Left cardiac atrium (tissue), 4 donors: ENCODE measurements at places on chromosomes 1 and 21.

- no peak for DNase-seq
Observed at GRCh38 chr1:15963968-15964648, 11.8 kb downstream of the ZBTB17 start.

DNA sequence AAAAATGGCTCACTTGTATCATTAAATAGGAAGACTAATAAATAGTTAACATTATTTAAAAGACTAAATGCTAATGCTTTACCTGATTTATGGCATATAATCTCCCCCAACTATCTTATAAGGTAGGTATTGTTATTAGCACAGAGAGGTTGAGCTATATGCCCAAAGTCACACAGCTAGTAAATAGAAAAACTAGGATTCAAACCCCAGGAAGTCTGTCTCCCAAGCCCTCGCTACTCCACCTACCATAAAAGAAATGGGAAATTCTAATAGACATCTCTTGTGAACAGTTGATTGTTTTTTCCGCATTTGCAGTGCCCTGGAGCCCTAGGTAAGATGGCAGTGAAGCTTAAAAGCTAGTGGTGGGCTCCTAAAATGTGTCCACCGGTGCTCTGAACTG is 65.2 kb upstream of the SOD1 start:
- no peak for DNase-seq

DNA sequence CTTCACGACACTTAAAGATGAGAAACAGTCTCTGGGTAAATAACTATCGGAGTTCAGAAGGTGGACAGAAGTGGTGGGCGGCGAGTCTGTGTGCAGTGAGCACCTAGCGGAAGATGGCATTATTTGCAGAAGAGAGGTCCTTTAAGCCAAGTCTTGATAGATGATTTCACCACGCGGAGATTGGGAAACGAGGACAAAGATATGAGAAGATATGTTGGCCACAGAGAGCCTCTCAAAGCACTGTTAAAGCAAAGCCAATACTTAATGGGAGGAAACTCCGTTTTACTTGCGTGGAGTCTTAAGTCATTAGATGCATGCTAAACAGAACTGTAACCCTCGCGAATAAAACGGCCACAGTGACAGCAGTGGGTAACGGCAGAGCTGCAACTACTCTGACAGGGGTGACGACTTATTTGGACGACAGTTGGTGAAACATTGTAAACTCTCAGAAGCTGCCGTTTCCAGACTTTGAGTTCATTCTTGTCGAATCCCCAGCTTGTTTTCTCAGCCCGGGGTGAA is 577 bp upstream of the CEP350 start:
- DNase-seq, result peak; percentile 44

GRCh38 chr1:188433425-188433824 is 1604.7 kb downstream of the PLA2G4A start:
- DNase-seq, result no peak

- DNase-seq, result no peak
Observed at GRCh38 chr1:101592845-101593244, 356.0 kb downstream of the S1PR1 start.

DNA sequence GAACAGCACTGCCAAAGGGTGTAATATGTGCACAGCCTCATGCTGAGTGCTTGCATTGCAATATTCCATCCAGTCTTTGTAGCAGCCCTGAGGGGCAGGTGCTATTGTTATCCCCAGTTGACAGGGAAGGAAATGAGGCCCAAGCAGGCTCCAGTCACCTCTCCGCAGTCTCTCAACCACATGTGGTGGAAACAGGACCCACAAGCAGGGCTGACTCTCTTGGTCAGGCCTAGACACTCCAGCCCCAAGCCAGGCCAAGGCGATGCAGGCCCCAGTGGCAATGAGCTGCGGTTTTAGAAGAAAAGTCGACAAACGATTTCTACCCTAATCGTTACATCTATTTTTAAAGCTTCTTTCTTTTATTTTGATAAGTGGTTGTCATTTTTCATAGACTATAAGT is 52.6 kb upstream of the GADD45A start:
- no peak for DNase-seq

DNA sequence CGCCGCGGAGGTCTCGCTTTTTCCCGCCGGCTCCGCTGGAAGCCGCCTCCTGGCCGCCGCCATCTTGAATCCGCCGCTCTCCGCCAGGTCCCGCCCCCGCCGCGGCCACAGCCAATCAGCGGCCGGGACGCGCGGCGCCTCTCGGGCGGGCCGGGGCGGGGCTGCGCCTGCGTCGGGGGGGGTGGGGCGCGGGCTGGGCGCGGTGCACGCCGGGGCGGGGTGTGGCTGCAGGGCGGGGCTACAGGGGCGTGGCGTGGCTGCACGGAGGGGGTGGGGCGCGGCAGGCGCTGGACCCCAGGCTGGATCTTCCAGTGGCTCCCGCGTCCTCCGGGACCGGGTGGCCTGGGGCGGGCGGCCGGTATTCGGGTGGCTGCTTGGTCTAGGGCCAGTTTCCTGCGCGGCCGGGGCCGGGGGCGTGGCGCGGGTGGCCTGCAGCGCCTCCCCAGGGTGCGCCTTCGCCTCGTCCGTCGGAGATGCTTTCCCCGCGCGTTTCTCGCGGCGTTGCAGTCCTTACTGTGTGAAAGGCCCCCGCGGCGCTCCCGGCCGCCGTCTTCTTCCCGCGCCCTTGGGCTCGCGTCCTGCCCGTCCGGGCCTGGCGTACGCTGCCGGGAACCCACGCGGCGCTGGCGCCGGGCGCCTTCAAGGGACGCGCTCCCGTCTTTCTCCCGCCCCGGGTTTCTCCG is 575 bp downstream of the PCNT start:
- peak; percentile 88 for DNase-seq

GRCh38 chr1:198416296-198416695 is 124.2 kb downstream of the ATP6V1G3 start:
- no peak for DNase-seq

- DNase-seq, result no peak
Observed at GRCh38 chr1:68644504-68644903, 147.6 kb upstream of the DEPDC1 start.

GRCh38 chr1:27528818-27529703 is 39.1 kb upstream of the WASF2 start:
- DNase-seq, result peak; percentile 84

DNA sequence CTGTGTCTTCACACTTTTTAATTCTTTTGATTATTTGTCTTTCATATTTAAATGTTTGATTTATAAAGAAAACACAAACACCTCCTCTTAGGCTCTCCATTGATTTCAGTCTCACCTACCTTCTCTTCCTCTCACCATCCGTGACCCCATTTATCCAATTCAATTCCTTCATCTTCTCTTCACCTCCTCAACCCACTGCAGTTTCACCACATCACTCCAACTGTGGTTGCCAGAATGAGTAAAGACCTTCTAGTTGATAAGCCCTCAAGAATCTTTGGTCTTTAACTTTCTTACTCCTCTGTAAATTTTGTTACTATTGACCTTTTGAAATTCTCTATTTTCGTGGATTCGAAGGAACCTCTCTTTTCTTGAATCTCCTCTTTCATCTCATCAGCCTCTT is 260.7 kb downstream of the CHRM3 start:
- no peak for DNase-seq

DNA sequence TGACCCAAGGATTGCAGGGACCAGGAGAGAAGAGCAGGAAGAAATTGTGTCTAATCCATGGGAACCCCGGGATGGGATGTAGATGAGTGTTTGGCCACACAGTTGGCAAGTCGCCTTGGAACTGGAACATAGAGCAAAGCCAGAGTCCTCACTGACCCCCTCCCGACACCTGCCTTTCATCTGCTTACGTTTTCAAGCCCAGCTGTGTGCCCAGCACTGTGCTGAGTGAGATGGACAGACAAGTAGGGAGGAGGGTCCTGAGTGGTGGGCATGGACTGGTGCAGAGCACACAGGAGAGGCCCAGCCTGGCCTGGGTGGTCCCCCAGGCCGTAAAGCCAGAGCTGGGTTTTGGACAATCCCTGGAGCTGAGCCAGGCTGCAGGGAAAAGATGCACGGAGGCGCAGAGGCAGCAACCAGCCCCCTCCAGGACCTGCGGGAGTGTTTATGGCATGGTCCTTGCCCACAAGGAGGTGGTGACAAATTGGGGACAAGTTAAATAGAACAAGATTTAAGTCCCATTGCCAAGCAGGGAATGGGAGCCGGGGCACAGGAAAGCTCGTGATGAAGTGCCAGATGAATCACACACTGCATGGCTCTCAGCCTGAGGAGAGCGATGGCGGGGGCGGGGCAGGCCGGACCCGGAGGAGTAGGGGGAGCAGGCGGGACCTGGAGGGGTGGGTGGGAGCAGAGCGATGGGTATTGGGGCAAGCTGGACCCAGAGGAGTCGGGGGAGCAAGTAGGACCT is 157.8 kb upstream of the VAMP3 start:
- DNase-seq, result peak; percentile 45

DNA sequence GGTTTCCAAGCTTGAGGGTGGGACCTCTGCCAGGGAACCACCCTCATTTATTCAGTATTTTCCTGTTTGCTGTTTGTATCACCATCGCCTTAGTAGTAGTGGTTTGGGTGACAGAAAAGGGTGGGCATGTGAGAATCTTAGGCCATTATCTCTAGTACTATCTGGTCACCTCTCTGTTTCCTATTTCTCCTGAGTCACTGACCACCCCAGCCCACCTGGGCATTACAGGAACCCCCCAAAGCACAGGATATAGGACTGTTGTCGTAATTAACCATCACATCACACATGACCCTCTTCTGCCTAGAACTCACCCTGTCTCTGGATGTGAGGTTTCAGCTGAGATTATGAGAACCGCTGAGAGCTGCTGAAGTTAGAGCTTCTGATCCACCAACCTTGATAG is 60.4 kb downstream of the IL23R start:
- no peak for DNase-seq
